Ammon's horn (tissue), 1 donor: ENCODE measurements at places on chromosomes 4 and X.

DNA sequence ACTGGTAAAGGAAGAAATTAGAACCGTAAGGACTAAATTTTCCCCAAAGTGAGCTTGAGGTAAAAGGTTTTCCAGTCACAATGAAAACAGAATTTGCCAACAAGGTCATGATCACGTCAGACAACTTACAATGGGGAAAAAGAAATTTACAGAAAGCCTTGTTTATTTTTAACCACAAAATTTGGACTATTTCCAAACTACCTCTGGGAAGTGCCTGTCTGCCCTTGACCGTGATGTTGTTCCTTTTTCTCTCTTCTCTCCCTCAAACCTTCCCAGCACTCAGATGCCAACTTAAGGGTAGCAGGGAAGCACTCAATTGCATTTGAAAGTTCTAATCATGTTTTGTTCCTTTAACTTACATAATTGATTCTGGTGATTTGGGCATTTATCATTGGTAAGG lies 32.5 kb downstream of the MEPE start:
- no peak for DNase-seq

- DNase-seq: no peak
These were observed 1.8 kb downstream of the KDM5C start for GRCh38 chrX:53223068-53223693.

DNA sequence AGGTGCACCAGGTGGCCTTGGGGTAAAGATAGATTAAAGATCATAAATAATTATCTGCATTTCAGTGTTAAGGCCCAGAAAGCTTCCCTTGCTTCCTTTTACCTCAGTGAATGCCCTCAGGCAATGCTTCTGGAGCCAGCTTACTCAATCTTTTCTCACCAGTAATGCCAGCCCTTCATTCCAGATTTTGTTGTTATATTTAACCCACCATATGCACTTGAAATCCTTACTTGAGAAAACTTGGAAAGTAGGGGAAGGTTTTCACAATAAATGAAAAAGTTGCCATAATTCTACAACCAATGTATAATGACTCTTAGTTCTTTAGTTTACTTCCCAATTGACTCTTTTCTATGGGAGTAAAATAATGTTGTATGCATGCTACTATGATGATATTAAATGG lies 17.1 kb upstream of the PBDC1 start:
- no peak for DNase-seq

DNA sequence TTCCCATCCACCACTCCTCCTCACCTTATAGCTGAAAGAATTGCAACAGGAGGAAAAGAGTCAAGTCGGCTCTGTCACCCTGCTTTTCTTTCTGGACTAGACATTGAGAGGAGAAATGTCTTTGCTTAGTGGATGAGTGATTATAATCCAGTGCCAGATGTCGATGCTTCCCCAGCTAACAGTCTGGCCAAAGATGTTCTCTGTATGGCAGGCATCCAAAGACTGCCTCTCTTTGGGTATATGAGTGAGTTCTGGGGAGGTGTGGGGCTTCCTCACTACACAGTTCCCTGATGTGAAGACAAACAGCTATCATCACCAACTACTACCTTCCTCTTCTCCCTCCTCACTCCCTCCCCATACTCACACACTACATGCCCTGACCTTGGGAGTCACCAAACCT lies 90.9 kb downstream of the COMMD8 start:
- DNase-seq: no peak

- peak; percentile 28 for DNase-seq
These were observed 60.8 kb downstream of the ZNF732 start for GRCh38 chr4:244471-244870.

- DNase-seq: no peak
These were observed 442.9 kb upstream of the RASGEF1B start for GRCh38 chr4:81914623-81915022.

DNA sequence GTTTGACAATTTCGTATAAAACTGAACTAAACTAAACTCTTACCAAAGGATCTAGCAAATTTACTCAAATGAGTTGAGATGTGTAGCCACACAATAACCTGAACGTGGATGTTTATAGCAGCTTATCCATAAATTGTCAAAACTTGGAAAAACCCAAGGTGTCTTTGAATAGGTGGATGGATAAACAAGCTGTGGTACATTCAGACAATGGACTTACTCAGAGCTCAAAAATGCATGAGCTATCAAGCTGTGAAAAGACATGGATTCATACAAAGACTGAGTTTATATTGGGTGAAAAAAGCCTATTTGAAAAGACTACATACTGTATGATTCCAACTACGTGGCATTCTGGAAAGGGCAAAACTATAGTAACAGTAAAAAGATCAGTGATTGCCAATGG lies 69.5 kb downstream of the LARP1B start:
- DNase-seq: no peak

GRCh38 chr4:6362896-6363295 lies 93.2 kb downstream of the WFS1 start:
- no peak for DNase-seq

DNA sequence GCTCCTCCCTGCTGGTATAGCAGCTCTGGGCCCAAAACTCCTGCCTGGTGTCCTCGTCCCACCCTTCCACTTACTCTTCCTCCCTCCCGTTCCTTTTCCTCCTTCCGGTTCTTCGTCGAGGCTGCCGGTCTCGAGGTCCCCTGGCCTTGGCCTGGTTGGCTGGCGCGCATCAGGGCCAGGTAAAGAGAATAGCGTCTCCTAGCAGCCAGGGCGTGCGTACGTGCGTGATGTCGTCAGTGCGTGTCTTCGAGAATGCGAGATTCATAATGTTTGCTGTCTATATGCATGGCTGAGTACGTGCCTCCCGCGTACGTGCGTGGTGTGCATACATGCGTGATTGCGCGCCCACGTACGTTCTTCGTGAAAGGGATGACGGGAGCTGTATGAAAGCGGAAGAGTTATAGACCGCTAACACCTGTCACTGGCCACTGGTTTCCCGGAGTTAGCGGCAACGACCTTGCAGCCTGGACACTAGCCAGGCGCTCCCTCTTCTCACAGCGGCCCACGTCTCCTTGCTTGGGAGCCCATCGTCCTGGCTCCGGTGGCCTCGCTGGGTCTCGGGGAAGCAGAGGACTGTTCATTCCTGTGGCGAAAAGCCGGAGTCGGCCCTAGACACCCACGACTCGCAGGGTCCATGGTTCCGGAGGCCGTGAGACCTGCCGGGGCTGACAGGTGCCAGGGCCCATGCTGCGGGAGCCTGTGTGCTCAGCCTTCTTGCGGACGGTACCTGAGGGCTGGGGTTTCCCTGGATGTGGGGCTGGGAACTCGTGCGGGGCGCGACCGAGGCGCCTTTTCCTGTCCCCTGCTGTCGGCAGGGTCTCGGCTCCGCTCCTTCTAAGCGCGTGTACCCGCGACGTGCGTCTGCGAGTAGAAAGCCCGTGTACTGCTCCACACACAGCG lies at the start of gene EOLA1:
EOLA1 (plus strand) TSS at position 392 of the 900 bp plus-strand sequence. CDS start 4,619 bp downstream, outside the sequence.
- peak; percentile 94 for DNase-seq

DNA sequence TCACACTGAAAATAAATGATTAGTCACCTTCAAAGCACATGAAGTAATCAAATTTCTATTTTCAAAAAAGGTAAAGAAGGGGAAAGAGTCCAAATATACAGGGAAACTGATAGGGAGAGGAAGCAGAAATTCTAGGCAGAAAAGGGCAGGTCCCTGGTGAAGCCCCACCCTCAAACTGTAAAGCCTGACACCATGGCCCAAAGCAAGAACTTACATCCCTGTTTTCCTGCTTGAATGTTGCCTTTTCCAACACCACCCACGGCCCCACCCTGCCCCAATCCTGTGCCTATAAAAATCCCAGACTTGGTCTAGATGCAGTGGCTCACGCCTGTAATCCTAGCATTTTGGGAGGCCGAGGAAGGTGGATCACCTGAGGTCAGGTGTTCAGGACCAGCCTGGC lies 361.8 kb downstream of the PPP3CA start:
- DNase-seq: no peak

GRCh38 chrX:8897259-8897658 lies 96.1 kb upstream of the FAM9A start:
- DNase-seq: peak; percentile 8

DNA sequence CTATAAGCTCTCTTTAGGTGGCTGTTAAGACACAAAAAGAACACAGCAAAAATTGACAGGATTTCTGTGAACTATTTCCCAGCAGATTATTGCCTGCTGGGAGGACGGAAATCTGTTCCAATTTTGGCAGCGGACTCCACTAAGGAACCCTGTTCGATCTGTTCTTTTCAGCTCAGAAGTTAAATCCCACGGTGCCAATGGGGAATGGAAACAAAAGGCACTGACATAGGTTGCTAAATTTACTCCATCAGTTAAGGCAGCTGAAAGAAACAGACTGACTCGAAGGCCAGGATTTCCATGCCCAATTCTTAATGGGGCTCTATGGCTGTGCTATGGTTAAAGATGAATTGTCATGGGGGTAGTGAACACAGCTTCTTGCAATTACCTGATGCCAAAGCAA lies 126.5 kb upstream of the HPGD start:
- DNase-seq: peak; percentile 29

GRCh38 chr4:107853444-107854355 lies 29.0 kb downstream of the SGMS2 start:
- DNase-seq: no peak

DNA sequence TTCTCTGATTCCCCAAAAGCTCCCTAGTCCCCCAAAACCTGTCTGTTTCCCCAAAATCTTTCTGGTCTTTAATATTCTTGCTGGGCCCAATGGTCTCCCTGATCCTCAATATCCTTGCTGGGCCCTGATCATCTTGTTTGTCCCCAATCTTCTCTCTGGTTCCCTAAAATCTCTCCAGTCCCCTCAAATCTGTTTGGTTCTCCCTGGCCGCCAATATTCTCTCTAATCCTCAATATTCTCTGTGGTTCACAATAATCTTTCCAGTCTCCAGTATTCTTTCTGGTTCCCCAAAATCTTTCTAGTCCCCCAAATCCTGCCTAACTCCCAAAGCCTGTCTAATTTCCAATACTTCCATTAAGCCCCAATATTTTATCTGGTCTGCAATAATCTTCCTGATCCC lies 18.5 kb downstream of the P2RY8 start:
- no peak for DNase-seq

DNA sequence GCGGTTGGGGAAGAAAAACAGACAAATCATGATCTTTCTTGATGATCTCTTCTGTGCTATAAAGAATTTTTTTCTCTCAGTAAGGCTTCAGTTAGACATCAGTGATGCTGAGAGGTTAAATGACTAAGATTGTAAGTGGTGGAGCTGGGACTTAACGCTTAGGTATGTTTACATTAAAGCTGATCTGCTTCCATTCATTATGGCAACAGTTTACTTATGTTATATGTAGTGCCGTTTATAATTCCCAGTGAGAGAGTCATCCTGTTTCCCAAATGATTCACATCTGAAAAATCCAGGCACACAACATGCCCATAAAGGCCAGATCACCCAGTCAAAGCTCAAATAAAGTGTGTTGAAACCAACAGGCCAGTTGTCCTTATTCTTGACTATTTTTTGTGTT lies 50.1 kb downstream of the CENPVL3 start:
- no peak for DNase-seq

DNA sequence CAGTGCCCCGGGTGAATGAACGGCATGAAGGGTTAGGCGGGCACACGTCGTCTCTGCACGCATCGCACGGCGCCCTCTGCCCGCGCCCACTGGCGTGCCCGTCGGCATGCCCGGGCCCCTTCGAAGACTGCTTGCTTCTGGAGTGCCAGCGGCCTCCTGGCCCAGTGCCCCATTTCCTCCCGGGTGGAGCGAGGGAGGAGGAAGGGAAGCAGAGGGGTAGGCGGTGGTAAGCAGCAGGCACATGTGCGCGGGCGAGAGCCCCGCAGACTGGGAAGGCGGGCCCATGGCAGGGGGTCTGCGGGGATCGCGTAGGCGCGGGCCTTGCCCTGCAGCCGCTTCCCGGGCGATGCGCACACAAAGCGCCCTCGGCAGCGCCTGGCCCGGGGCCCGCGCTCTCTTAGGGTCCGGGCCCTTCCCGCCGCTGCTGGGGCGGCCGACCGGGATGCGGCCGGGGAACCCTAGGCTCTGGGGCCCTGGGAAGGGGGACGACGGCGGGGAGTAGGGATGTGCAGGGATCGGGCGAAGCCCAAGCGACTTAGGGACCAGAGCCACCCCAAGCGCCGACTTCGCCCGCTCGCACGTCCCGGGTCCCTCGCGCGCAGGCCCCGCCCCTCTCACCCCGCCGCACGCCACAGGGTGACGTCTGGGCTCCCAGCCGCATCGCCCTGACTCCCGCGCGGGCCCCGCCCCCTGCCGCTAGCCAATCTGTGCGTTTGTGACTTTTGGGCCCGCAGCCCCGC lies 866 bp upstream of the EMD start:
- DNase-seq: peak; percentile 61

- peak; percentile 66 for DNase-seq
These were observed 11.7 kb downstream of the MFAP3L start for GRCh38 chr4:170014359-170015011.

DNA sequence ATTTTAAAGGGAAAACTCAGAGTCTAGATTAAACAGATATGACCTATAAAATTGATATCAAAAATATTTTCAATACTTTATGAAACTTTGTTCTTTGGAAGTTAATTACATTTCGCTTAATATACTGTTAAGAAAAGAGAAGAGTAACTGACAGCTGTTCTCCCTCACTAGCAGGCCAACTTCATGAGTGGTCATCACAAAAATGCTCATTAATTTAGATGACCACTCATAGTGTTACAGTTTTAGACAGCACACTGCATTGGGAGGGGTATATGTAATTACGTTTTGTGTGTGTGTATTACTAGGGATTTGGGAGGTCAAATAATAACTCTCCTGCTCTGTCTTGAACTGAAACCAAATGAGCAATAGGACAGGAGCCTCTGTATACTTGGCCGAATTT lies 80.2 kb upstream of the EDNRA start:
- DNase-seq: no peak

DNA sequence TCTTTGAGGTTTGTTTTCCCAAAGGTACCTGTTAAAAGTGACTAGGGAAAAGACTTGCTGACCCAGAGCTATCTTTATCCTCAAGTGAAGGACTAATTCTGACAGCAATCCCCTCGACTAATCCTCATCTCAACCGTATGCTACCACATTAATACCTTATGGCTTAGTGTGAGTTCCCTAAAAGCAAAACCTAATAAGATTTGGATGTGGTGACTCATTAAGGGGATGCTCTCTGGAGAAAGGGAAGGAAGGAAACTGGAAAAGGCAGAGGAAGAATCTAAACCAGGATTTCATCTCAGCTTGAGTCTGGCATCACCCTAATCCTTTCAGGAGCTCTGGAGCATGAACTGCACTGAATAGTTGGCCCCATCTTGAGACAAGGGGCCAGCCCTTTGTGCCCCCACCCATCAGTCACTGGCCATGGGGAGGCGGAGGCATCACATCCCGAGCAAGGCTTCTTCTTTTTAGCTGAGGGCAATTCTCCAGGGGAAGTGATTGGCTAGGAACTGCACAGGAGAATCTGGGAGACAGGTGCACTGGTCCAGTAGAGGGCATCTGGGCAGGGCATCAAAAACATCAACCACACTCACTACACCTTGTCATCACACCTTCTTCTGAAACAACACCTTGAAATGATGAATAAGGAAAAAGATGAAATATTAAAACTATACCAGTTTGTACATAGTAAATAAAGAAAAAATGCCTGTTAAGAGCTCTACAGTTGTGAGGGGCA lies 6.9 kb upstream of the BBS7 start:
- no peak for DNase-seq

- DNase-seq: no peak
These were observed 839 bp downstream of the STK26 start for GRCh38 chrX:132023896-132024386.
